ENCODE measurements at places on chromosomes 3 and 15.

- no peak for DNase-seq
Measured at GRCh38 chr3:34364335-34364734, 565.9 kb downstream of the PDCD6IP start.

- no peak for DNase-seq
Measured at GRCh38 chr3:127736801-127737539, 64.2 kb downstream of the ABTB1 start.

- DNase-seq = peak; percentile 14
Measured at GRCh38 chr15:62119227-62119864, 45.7 kb downstream of the C2CD4B start.

- no peak for DNase-seq
Measured at GRCh38 chr15:93562395-93563123, 473.5 kb upstream of the RGMA start.

DNA sequence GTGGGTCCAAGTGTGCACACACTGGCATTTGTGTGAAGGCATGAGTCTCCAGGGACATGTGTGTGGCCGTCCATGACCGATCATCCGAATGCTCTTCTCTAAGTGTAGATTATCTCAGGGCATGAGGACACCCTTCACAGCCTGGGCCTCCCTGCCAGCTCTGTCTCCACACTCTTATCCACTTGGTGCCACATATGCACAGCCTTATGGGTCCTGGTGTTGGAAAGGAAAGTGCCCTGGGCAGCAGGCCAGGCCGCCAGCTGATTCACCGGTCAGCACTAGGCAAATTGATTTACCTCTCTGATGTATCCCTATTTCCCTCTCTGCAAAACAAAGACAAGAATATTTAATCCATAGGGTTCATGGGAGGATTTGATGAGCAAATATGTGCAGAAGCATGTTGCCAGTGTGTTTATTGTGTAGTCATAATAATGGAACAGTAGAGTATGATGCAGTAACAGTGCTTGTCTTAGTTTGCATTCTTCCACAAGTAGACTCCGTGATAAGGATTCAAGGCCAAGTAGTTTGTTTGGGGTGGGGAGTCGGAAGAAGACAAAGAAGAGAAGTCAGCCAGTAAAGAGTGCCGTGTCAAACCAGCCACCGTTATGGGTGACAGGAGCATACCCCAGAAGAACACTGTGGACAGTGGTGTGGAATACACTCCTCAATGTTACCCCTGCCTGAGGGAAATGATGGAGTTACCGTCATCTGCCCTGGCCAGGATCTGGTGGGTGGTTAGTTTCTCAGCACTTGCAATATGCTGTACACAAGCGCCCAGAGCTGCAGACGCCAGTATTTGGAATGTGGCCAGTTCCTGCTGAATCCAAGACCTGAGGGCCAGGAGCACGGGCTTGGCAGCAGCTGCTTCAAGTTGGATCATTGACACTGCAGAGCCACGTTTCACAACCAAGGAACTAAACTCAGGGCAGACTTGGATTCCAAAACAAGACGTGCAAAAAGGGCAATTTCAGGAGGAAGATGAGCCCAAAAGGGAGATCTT is 85.1 kb downstream of the MTHFS start:
- DNase-seq = no peak

DNA sequence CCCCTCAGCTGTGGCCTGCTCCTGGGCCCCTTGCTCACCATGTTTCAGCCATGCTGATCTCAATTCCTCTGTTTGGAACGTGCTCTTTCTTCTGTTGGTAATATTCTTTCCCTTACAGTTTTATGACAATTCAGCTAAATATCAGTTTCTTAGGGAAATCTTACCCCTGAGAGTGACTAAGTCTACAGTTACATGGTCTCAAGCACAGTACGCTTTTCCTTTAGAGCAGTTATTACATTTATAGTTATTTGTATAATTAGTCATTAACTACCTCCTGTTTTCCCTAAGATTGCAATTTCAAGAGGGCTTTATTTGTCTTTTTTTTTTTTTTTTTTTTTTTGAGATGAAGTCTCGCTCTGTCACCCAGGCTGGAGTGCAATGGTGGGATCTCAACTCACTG is 23.5 kb downstream of the C3orf62 start:
- DNase-seq = no peak

- DNase-seq = no peak
Measured at GRCh38 chr3:45927881-45928280, 15.4 kb upstream of the CXCR6 start.
